ENCODE measurements at places on chromosomes 11 and 22.

DNA sequence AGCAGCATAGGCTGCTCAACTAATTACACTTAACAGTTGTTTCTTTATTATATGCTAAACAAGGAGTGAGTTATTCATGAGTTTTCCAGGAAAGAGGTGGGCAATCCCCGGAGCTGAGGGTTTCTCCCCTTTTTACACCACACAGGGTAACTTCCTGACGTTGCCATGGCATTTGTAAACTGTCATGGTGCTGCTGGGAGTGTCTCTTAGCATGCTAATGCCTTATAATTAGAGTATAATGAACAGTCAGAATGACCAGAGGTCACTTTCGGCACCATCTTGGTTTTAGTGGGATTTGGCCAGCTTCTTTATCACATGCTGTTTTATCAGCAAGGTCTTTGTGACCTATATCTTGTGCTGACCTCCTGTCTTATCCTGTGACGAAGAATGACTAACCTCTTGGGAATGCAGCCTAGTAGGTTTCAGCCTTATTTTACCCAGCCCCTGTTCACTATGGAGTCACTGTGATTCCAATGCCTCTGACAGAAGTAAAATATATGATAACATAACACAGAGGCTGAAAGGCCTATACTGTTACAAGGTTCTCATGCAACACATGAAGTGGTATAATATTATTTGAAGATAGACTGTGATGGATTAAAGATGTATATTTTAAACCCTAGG is 41.3 kb upstream of the RDX start:
- peak; percentile 83 for DNase-seq

DNA sequence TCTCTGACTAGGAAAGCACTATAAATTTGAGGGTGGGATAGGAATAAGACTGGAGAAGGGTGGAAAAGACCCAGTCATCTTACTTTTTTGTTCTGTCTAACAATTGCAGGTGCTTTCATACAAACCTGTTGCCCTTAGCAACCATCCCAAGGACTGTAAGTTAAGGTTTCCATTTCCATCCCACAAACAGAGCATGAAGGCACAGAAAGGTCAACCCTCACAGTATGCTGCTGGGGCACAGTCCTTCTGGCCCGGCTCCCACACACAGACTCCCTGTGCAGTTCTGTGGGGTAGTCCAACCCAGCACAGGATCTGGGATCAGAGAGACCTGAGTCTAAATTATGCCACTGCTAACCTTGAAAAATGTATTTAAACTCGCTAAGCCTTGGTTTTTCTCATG is 38.4 kb upstream of the ETS1 start:
- DNase-seq: no peak

DNA sequence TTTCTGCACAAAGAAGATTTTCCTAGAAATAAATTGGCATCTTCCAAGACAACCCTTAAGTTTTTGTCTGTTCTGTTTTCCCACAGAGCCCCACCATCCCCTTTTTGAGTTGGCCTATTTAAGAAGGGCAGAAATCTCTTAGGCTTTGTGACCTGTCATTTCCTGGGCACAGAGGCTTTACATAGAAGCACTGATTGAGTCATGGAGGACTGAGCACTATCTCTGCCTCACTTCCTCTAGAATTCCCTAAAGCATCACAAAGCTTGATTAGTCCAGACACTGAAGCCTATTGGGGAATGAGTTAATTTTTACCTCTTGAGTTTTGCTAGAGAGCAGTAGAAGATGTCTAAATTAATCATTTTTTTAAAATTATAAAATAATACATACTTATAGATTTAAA is 25.4 kb downstream of the TRIM44 start:
- DNase-seq: peak; percentile 85

DNA sequence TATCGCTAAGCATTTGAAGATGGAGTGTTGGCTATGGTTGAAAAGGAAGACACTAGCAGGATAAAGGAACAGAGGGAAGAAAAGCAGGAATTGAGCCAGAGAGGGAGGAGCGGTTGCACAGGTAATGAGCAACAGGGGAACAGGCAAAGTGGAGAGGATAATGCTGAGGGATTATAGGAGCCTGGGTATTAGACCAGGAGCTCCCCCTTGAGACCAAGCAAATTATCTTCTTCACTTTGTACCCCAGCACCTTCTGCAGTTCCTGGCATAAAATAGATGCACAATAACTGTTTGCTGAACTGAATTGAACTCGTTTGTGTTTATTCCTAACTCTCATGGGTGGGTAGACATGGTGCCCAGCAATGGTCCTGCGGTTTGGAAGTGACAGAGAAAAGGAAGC is 54.6 kb upstream of the OR5P2 start:
- DNase-seq: no peak

- DNase-seq: no peak
Observed at GRCh38 chr11:17548444-17548843, 1.4 kb downstream of the OTOG start.

DNA sequence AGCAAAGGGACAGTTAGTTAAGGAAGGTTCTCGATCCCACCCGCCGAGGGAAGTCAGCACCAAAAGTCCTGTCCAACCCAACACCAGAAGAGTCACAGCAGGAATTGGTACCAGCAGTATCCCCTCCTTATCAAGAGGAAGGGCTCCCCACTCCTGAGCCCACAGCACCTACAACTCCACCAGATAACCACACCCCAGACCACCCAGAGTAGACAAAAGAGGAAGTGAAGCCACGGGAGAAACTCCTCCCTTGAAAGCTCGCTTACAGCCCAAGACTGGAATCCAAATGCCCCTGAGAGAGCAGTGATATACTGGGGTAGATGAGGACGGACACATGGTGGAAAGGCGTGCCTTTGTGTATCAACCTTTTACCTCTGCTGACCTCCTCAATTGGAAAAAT is 7.3 kb upstream of the CD5 start:
- DNase-seq: no peak

GRCh38 chr11:19243143-19243542 is 2.4 kb upstream of the E2F8 start:
- no peak for DNase-seq

GRCh38 chr11:130068546-130068985 is 1.1 kb upstream of the APLP2 start:
- no peak for DNase-seq

DNA sequence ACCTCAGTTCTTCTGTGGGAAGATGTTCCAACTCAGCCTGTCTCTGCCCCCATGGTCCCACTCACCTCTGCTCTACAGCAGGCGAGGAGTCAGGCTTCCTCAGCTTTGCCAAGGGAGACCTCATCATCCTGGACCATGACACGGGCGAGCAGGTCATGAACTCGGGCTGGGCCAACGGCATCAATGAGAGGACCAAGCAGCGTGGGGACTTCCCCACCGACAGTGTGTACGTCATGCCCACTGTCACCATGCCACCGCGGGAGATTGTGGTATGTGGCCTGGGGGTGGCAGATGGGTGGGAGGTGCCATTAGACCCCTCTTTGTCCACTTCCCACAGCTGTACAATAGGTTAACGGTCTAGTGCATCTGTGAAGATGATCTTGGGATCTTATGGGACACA is 73.3 kb downstream of the MYO7A start:
- no peak for DNase-seq

- no peak for DNase-seq
Observed at GRCh38 chr11:76047231-76047630, 159.1 kb downstream of the WNT11 start.

DNA sequence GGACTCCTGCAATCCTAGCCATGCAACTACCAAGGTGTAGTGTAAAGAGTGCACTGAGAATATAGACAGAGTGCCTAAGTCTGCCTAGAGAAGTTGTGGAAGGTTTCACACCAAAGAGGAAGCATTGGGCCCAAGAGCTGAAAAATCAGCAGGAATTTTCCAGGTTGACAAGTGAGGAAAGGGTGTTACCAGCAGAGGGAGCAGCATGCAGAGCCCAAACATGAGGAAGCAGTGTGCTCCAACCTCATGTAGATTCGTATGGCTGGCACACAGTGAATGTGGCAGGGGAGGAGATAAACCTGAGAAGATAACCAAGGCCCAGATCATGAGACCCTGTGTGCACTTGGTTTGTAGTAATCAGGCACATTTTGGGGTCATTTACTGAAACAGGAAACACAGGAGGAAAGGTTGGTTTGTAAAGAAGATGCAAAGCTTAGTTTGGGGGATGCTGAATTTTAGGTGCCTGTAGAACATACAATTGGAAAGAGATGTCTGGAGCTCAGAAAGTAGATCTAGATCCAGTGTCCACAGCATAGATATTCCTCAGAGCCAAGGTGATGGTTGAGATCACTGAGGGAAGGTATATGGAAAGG is 1.7 kb downstream of the HPX start:
- DNase-seq: peak; percentile 40

DNA sequence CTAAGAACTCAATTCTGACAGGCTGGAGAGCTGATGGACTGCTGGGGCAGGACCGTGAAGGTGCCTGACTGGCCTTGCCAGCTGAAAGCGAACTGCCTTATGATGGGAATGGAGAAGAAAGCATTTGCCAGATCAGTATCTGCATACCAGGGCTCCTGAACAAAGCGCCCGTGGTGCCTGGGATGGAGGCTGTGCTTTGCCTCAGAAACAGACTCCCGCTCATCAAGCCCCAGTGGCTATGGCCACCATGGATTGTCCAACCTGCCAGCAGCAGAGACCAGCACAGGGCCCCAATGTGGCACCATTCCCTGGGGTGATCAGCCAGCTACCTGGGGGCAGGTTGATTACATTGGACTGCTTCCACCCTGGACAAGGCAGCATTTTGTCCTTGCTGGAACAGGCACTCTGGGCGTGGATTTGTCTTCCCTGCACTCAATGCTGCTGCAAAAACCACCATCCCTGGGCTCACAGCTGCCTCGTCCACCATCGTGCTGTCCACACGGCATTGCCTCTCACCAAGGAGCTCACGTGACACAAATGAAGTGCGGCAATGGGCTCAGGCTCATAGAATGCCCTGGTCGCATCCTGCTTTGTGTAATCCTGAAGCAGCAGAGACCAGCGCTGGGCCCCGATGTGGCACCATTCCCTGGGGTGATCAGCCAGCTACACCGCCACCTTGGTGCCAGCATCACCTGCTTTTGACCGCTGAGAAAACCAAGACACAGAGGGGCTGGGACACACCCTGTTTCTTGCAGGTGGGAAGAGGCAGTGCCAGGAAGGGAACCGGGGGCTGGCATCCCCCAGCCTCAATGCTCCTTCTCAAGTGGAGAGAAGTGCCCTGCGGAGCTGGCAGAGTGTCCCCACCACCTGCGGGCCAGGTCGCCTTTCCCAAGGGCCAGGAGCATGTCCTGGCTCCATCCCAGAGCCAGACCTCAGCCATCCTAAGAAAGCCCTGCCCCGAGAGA is 1367.5 kb downstream of the BRD1 start:
- no peak for DNase-seq

DNA sequence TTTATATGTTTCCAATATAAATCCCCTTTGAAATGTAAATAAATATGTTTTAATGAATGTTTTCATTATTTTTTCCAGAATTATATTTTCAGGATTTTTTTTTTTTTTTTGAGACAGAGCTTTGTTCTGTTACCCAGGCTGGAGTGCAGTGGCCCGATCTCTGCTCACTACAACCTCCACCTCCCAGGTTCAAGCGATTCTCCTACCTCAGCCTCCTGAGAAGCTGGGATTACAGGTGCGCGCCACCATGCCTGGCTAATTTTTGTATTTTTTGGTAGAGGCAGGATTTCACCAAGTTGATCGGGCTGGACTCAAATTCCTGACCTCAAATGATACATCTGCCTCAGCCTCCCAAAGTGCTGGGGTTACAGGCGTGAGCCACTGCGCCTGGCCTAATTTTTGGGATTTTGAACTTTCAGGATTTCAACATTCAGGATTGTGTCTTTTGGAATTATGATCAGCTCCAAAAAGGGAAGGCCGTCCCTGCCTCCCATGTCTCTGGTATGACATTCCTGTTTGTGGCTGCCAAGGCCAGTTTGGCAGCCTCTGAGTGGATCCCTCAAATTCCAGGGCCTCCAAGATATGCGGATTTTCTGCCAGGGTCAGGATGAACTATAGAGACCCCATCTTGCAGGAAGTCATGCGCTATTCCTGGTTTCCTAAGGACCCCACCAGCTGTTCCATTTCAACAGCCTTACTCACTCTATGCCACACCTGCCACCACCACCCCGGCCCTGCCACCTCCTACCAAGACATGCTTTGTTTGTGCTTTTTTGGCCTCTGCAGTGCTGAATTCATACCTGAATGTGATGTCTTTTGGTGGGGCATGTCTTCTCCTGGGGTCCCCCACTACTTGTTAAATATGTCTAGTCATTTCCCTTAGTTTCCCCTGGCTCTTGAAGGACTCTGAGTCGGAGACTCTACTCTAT is 21.9 kb upstream of the TMPRSS4 start:
- no peak for DNase-seq

DNA sequence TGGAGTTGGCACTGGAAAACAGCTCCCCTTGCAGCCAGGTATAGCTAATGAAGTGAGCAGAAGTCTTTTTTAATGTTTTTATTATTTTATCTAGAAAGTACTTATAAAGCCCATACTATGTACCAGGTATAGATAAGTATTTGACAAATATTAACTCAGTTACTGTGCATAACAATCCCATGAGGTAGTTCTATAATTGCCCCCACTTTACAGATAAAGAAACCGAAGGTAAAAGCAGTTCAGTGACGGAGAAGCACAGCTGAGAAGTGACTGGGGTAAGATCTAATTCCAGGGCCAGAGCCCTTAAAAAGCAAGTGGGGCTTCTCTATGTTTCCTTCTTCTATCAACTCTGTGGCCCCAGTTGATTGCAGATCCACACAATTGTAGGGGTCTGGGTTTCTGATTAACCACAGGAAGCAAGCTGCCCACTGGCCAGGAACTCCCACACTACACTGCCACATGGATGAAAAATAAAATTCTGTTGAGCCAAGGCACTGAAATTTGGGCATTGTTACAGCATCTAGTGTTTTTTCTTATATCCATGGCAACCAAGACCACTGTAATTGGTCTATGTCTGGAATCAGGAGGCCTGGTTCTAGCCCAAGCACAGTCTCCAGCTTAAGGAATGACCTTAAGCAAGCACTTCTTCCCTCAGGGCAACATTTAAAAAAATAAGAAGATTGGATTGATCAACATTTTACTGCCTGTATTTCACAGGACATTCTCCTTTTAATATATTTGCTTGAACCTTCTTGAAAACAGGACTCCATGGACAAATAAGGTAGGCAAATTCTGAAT is 55.3 kb upstream of the TEAD1 start:
- DNase-seq: no peak

- DNase-seq: no peak
Observed at GRCh38 chr11:41050791-41051190, 408.7 kb downstream of the LRRC4C start.

- DNase-seq: no peak
Observed at GRCh38 chr22:20244691-20245576, 23.2 kb downstream of the RTN4R start.

DNA sequence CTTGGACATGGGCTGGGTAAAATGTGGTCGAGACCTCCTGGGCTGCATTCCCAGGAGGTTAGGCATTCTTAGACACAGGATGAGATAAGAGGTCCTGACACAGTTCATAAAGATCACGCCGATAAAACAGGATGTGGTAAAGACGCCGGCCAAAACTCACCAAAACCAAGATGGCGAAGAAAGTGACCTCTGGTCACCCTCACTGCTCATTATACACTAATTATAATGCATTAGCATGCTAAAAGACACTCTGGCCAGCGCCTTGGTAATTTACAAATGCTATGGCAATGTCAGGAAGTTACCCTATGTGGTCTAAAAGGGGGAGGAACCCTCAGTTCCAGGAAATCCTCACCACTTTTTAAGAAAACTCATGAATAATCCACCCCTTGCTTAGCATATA is 983.3 kb downstream of the OPCML start:
- no peak for DNase-seq

- DNase-seq: no peak
Observed at GRCh38 chr11:73894725-73895335, 18.0 kb downstream of the PAAF1 start.
